ENCODE measurements at places on chromosomes 1 and 21.

DNA sequence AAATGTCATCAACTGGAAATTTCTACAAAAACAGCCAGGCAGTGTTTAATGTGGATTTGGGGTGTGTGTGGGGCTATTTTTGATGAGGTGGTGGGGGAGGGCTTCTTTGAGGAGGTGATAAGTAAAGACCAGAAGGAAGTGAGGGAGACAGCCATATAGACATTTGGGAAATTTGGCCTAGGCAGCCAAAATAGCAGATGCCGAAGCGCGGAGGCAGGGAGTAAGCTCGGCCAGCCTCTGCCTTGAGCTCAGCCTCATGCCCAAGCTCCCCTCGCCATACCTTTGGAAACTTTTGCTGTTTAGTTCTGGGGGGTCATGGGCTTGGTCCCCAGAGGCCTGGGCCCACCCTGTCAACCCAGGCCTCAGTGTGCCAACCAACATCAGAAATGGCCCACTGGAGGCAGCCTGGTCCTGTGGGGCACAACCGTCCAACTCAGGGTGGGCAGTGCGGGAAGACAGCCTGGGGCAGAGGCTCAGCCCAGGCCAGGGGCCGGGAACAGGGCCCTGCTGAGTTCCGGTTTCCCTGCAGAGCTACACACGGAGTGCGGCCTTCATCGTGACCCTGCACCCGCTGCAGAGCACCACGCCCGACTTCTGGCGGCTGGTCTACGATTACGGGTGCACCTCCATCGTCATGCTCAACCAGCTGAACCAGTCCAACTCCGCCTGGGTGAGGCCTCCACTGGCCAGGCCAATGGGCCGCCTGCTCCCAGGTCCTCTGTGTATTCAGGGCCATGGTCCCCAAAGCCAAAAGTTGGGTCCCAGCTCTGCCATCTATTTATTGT, 84.0 kb downstream of the PTPRU start:
- no peak for DNase-seq

GRCh38 chr21:42570841-42571387, 57.3 kb downstream of the SLC37A1 start:
- no peak for DNase-seq

- DNase-seq, result no peak
Observed at GRCh38 chr1:197843401-197843800, 59.0 kb upstream of the C1orf53 start.

DNA sequence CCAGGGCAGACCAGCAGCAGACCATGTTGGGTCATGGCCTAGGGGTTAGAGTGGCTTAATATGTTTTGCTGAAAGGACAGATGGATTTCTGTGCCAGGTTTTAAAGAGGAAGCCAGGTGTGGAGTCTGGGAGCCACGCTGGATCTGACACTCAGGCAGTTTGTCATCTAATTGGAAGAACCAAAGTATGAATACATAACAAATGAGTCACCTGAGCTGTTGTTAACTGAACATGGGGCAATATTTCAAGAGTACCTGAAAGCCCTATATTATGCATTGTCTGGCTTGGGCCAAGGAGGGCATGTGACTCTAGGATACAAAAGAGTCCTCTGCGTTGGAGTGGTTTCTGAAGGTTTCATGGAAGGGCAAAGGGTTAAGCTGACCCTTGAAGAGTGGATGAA, 70.6 kb downstream of the LMO4 start:
- DNase-seq, result no peak

DNA sequence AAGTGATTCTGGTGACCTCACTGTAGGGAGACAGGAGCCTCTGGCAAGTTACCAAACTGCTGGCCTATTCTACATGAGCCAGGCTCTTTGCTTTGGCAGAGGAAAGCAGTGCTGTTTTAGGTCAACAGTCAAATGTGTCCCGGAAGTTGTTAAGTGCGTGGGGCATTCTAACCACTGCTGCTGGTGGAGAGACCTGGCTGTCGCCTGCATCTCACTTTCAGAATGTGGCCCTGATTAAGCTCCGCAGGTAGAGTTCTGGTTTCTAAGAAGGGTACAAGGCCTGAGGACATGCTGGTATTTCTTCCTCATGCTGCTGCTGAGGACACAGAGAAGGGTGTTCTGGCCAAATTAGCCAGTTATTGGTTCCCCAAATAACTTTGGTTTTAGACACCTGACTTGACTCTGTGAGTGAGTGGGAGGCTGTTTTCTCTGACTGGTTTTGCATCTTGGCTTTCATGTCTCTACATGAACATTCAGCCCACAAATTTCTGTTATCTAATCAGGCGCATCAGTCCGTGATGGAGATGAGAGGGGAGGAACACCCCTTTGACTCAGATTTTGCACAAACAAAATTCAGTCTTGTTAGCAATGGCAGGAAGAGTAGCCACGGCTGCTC, 120.8 kb downstream of the LMO4 start:
- DNase-seq, result peak; percentile 25

GRCh38 chr1:150429805-150430204, 57.4 kb upstream of the TARS2 start:
- DNase-seq, result peak; percentile 30
